ENCODE measurements at places on chromosomes 4 and X.
A peak's percentile ranks its signal among the peaks of the same experiment; 100 is the strongest.

- no peaks in the 10 kb centered on the region for H3K36me3 ChIP-seq
- H3K27ac ChIP-seq, result no peak overlapping the region
- no peak for DNase-seq
- no peaks in the 10 kb centered on the region for H3K27me3 ChIP-seq
- no peaks in the 10 kb centered on the region for H3K4me1 ChIP-seq
Observed at GRCh38 chr4:68896749-68897148, 54.9 kb downstream of the UGT2A3 start.

DNA sequence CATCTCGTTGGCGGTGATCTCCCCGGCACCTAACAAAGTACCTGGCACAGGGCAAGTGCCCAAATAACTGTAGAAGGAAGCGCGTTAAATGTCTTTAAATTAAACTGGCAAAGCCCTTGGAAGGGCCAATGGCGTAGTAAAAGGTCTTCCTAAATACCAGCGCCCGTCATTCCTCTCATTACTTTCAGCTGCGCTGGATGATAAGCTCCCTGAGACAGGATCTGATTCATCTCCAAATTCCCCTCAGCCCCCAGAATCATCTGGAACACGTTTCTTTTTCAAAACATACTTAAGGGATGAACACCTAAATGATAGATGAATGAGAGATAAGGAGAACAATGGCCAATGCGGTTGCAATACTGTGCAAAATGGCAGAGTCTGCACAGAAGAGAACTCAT lies 95.1 kb downstream of the AFAP1 start:
- no peaks in the 10 kb centered on the region for H3K27me3 ChIP-seq
- H3K27ac ChIP-seq, result no peak overlapping the region
- H3K36me3 ChIP-seq, result no peaks in the 10 kb centered on the region
- peaks cover 7% of the 10 kb centered on the region for H3K4me1 ChIP-seq
- no peak overlapping the region for H3K4me3 ChIP-seq

- peak overlapping the region; percentile 39 for H3K27ac ChIP-seq
- no peaks in the 10 kb centered on the region for H3K27me3 ChIP-seq
- DNase-seq, result no peak
- H3K4me1 ChIP-seq, result peaks cover 80% of the 10 kb centered on the region
Observed at GRCh38 chr4:1715002-1715758, 3.1 kb upstream of the SLBP start.

DNA sequence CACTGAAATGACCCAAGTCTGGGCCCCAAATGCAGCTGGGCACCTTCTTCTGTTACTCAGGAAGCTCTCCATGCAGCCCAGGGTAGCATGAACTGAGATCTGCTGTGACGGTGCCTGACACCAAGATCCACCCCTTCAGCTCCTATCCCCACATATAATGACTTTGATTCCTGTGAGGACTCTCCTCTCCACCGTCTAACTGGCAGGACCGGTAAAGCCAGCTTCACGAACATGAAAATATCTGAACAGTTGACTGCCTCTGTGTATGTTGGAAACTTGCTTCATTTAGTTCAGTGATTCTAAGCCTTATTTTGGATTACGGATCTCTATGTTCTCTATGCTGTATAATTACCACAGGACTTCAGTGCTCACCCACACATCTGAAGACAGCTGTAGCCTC lies 115.5 kb upstream of the TMEM150C start:
- no peak for DNase-seq
- no peak overlapping the region for H3K27ac ChIP-seq

Measured in body of pancreas (tissue), 4 donors.